ENCODE measurements at places on chromosomes 16 and 17.

- no peak for DNase-seq
Observed at GRCh38 chr17:15966183-15966878, 21.4 kb downstream of the ADORA2B start.

GRCh38 chr16:23252310-23252709 lies 49.8 kb upstream of the SCNN1B start:
- no peak for DNase-seq

DNA sequence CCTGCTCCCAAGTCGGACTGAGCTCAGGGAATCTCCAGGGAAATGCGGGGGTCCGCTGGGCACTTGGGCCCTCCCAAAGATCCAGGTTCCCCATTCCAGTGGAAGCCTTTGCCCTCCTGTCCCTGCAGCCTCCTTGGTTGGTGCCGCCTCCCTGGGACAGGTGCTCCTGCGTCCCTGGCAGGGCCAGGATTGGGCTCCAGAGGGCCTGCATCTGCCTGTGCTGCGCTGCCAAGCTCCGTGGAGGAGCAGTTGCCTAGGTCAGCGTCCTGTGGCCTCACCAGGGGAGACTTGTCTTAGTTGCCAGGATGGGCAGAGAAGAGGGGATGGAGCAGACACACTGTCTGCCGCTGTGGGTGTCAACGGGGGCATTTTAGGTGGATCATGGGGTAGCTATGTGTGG lies 67.1 kb downstream of the MSI2 start:
- DNase-seq, result no peak

DNA sequence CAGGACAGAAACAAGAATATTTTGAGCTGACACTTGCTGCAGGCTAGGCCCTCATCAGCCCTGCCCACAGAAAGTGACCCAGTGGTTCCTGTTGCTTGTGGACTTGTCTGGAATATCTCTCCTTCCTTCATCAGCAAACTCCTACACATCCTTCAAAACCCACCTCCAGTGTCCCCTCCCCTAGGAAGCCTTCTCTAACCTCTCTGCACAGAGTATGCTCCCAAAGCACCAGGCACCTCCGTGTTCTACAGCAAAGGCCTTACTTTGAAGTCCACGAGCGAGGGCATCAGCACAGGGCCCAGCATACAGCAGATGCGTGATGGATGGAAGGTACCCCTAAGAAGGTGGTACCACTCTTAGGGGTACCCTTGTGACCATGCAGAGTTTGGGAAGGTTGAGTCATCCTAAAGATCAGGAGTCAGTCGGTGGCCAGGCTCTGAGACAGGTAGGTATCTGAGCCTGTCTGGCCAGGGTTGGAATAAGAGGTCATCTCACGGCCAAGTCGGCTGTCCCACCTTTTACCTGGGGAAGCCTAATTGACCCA lies 2.0 kb downstream of the CCDC102A start:
- no peak for DNase-seq

- DNase-seq, result no peak
Observed at GRCh38 chr16:83095941-83096692, 469.3 kb downstream of the CDH13 start.

- no peak for DNase-seq
Observed at GRCh38 chr16:85940214-85940613, 41.3 kb downstream of the IRF8 start.

GRCh38 chr17:44599298-44600175 lies 42.3 kb downstream of the FZD2 start:
- DNase-seq, result no peak

DNA sequence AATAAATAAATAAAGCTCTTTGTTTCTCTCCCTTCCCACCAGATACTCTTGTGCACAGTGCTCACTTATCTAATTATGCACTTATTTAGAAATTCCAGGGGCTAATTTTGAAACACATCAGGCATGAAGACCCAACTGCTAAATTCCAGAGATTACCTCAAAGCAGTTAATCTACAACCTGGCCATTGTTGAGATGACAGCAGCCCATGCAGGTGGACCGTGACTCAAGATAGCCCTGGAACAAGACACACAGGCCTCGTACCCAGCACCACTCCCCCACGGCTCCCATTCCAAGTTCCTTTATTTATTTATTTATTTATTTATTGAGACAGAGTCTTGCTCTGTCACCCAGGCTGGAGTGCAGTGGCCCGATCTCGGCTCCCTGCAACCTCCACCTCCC lies 60.1 kb upstream of the NPEPPS start:
- DNase-seq, result no peak

DNA sequence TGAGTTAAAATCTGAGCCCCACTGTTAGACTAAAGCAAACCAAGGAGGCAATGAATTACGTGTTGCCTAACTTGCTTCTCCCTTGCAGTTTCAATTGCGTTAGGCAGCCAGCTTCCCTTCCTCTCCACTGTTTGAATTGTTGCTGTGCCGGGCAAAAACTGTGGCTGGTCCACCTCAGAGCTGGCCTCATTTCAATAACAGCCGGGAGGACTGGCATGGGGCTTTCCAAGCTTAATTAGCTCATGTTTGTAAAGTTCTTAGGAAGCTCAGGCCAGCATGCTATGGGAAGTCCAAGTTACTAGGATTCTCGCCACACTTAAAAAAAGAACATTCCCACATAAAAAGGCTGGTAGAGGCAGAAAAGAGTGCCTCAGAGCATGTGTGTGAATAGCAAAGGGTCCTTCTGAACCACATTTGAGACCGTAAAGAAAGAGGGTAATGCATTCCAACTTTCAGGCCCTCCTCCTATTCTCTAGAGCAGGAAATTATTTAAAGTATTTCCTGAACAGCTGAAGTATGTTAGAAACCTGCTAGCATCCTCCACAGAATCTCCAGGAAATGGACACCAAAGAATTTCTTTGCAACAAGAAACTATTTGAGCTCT lies 79.0 kb upstream of the SMURF2 start:
- no peak for DNase-seq

- no peak for DNase-seq
Observed at GRCh38 chr16:51839727-51840462, 688.8 kb upstream of the SALL1 start.

DNA sequence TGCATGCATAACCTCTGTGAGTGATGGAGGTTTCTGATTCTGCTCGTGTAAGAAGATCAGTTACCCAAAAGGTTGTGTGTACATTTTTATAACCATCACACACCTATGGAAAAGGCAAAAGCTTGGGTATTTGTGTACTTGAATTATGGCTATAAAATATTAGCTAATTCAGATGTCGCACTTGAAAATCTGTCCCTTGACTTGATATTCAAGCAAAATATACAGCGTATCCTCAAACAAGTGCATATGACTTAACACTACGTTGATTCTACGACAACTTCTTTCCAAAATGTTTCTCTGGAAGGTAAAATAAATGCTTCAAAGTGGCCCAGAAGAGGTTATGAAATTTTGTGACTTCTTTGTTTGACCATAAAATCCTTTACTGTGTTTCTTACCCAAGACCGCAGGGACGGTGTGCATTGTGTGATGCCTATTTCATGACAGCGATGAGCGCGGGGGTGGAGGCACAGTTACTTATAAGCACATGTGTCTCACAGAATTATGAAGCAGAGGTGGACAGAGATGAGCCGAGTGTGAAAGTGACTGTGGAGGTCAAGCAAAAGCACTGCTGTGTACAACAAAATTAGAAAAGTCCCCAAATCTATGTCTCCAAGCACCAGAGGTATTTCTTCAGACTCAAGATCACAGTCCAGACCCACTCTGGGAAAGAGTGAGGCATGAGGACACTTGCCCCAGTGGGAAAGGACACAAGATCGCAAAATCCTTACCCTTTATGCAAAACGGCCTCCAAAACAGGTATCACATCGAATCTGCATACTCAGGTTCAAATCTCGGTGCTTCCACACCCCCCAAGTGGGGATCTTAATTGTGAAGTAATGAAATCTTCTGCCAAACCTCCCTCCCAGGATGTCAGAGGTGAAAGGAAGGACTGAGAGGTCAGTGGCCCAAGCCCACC lies 4.1 kb upstream of the HOXB9 start:
- no peak for DNase-seq

DNA sequence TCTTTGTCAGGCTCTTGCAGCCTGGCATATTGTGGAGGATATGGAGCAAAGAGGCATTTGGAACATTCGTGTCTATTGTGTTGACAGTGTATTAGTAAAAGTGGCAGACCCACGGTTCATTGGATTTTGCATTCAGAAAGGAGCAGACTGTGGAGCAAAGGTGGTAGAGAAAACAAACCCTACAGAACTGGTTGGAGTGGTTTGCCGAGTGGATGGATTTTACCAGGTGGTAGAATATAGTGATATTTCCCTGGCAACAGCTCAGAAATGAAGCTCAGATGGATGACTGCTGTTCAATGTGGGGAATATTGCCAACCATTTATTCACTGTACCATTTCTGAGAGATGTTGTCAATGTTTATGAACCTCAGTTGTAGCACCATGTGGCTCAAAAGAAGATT lies 44.5 kb downstream of the EFCAB13 start:
- no peak for DNase-seq

- no peak for DNase-seq
Observed at GRCh38 chr16:77300256-77300655, 101.0 kb downstream of the SYCE1L start.

DNA sequence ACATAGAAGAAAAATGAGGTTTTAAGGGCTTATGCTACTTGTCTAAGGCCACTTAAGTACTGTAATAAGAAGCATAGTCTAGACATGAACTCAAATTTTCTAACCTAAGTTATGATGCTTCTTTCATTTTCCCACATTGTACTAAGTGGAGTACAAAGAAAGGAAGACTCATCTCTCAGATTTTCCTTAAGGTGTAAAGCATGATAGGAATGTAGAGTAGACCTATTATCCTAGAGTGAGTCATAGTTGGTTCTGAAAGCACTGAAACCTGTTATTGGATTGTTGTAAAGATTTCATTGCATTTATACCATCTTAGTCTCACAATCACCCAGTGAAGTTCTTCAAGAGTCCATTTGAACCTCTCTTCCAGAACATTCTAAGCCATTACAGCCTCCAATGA lies 343.8 kb downstream of the TOX3 start:
- DNase-seq, result no peak

DNA sequence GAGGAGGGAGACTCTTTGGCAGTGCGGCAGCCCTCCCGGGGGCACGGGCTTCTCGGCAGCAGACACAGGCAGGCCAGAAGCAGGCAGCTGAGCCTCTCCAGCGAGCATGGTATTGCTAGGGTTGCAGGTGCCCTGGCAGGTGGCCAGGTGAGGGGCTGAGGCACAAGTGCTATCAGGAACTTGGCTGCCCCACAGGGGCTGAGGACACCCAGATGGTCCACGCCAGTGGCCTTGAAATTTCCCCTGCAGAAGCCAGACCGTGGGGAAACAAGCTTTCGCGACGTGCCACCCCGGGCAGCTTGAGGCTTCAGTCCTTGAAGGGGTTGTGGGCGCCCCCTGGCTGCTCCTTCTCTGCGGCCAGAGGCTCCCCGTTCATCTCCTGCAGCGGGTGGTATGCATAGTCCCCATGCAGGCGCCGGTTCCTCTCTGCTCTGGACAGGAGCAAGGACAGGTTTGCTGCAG lies 8.5 kb downstream of the NAGPA start:
- DNase-seq, result no peak

- DNase-seq, result no peak
Observed at GRCh38 chr16:6206080-6206479, 1108.5 kb upstream of the EEF2KMT start.

DNA sequence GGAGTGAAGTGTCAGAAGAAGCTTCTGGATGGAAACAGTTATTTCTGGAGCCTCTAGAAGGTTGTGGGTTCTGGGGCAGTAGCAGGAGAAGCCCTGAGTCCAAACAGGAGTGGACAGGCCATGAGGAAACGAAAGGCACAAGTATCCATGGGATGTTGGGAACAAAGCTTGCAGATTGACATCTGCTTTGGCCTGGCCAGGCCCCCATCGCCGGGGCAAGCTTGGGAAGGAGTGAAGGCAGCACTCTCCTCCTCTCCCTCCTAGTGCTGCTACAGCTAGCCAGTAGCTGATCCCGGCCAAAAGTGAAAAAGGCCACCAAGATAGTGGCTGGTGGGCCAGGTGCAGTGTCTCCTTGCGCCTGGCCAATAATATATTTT lies 40.4 kb downstream of the B9D1 start:
- no peak for DNase-seq

Measured in stimulated activated CD4-positive, alpha-beta T cell treated with anti-CD3 and anti-CD28 coated beads, Interleukin-12 subunit alpha, Interleukin-12 subunit beta, amount 100 ng/mL, for 24 hours (primary cell).